GM23338 (cell line): ENCODE measurements at places on chromosomes 12 and 14. TPM values are rescaled to one million over a fixed set of nuclear protein-coding genes. Genes with fewer than 3 reads are reported as not detected.

Gene FAM222A
- polyA plus RNA-seq: 0.78 and 0.85 TPM in 2 replicates

Gene STAC3
- 0.48 and 0.59 TPM in 2 replicates for polyA plus RNA-seq

Gene KRT79
- not detected in 2 replicates for polyA plus RNA-seq

Gene USP44
- polyA plus RNA-seq: 193 and 235 TPM in 2 replicates

Gene MMP17
- polyA plus RNA-seq: 10.4 and 16.9 TPM in 2 replicates

Gene RNASE7
- polyA plus RNA-seq: not detected in 2 replicates
